ENCODE measurements at places on chromosomes 16 and 17. TPM values are rescaled to one million over a fixed set of nuclear protein-coding genes. Genes with fewer than 3 reads are reported as not detected.

- H3K4me3 ChIP-seq = no peak overlapping the region
- H3K4me1 ChIP-seq = peaks cover 93% of the 10 kb centered on the region
Observed at GRCh38 chr17:57892820-57893595, 43.2 kb upstream of the MRPS23 start.

GRCh38 chr16:81520560-81521135, 76.0 kb downstream of the CMIP start:
- H3K4me1 ChIP-seq = peaks cover 11% of the 10 kb centered on the region
- H3K4me3 ChIP-seq = no peak overlapping the region
- no peaks in the 10 kb centered on the region for H3K36me3 ChIP-seq

DNA sequence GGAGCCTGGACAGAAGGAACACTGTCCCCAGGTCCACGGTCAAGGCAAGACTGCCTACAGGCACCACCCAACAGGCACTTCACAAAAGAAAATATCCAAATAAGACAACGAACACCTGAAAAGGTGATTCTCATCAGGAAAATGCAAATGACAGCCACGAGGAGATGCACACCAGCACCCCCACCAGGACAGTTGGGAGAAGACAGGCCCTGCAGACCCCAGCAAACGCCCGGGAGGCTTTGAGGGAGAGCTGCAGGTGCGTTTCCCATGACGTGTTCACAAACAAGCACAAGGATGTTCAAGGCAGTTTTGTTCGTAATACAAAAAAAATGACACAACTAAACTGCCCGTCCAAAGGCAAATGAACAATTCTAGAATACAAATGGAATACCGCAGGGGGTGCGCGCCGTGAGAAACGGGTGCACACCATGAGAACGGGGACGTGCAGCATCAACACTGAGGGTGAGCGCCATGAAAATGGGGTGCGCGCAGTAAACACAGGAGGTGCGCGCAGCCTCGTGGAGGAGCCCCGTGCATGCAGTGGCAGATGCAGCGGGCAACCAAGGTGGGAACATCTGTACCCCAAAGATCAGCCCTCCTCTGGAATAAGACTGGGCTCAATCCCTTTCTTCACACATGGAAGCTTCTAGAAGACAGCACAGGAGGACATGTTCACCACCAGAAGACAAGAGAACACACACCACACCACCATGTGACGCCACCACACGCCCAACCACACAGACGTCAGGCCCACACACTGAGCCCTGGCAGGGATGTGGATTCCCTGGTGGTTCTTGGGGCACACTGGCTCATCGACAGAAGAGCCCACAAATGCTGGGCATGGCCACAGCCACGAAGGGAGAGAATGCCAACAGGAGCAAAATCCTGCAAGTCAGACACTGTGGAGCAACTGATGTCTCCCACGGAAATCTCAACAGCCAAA, 91.2 kb downstream of the ZNF778 start:
- H3K4me3 ChIP-seq = no peak overlapping the region
- peaks cover 17% of the 10 kb centered on the region for H3K4me1 ChIP-seq
- H3K36me3 ChIP-seq = peaks cover 55% of the 10 kb centered on the region
- no peak overlapping the region for H3K27ac ChIP-seq
- no peak for DNase-seq

GRCh38 chr16:21704733-21705132, 41.0 kb downstream of the OTOA start:
- H3K4me1 ChIP-seq = no peaks in the 10 kb centered on the region
- DNase-seq = no peak
- H3K4me3 ChIP-seq = no peak overlapping the region
- no peaks in the 10 kb centered on the region for H3K36me3 ChIP-seq

DNA sequence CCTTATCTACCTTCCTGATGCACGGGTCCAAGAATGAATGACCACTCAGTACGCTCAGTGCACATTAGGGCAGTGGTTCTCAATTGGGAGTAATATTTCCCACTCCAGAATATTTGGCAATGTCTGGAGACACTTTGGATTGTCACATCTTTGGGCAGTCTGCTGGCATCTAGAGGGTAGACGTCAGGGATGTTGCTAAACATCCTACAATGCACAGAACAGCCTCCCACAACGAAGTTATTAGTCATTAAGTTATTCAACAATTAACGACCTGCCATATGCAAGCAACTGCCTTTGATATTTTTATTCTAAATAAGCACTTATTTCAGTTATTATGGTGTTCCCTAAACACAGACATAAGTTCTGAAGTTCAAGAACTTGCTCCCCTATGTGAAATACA, 669.3 kb downstream of the TOX3 start:
- peak overlapping the region; percentile 54 for H3K27ac ChIP-seq
- no peaks in the 10 kb centered on the region for H3K27me3 ChIP-seq
- no peaks in the 10 kb centered on the region for H3K4me1 ChIP-seq
- H3K4me3 ChIP-seq = no peak overlapping the region

- peaks cover 14% of the 10 kb centered on the region for H3K4me1 ChIP-seq
- H3K4me3 ChIP-seq = no peak overlapping the region
- DNase-seq = peak; percentile 94
- H3K27ac ChIP-seq = peak overlapping the region; percentile 64
- no peaks in the 10 kb centered on the region for H3K27me3 ChIP-seq
- peaks cover 24% of the 10 kb centered on the region for H3K36me3 ChIP-seq
Observed at GRCh38 chr17:34997355-34997862, 17.1 kb downstream of the LIG3 start.

DNA sequence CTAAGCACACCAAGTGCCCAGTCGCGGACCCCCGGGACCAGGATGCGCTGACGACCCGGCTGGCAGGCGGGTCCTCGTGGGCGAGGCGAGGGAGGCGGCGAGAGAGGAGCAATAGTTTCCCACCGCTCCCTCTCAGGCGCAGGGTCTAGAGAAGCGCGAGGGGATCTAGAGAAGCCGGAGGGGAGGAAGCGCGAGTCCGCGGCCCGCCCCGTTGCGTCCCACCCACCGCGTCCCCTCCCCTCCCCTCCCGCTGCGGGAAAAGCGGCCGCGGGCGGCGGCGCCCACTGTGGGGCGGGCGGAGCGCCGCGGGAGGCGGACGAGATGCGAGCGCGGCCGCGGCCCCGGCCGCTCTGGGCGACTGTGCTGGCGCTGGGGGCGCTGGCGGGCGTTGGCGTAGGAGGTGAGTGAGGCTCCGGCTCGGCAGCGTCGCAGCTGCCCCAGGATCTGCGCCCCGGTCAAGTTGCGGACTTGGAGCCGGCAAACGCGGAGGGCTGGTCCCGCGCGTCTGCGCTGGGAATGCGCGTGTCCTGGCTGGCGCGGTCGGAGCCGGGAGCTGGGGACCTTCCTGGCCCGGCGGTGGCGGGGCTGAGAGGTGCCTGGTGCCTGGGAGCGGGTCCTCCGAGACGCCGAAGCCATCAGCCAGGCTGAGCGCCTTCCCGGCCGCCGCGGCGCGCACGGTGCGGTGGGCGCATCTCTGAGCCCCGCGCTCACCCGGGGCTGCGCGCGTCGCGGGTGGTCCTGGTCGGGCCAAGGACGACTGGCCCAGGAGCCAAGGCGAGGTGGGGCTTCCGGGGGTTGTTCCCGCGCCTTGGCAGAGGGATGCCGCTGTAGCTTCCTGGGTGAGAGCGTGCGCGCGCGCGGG, at the start of gene ITGB3:
ITGB3 (plus strand) TSS at position 287 of the 862 bp plus-strand sequence; CDS start at position 322, 35 bp downstream.
- H3K27ac ChIP-seq = peak within 1 kb of the TSS; percentile 85
- peak within 1 kb of the TSS; percentile 81 for H3K4me3 ChIP-seq
- H3K36me3 ChIP-seq = no peaks in the 10 kb centered on the region
- peaks cover 19% of the 10 kb centered on the region for H3K4me1 ChIP-seq
- H3K27me3 ChIP-seq = peaks cover 14% of the 10 kb centered on the region

- H3K4me3 ChIP-seq = no peak overlapping the region
- H3K4me1 ChIP-seq = no peaks in the 10 kb centered on the region
- no peaks in the 10 kb centered on the region for H3K36me3 ChIP-seq
Observed at GRCh38 chr16:54270711-54271110, 15.9 kb downstream of the IRX3 start.

EFNB3 gene
- 0.29 TPM for total RNA-seq

GRCh38 chr17:40542558-40543411, 22.5 kb downstream of the CCR7 start:
- no peaks in the 10 kb centered on the region for H3K36me3 ChIP-seq
- no peaks in the 10 kb centered on the region for H3K27me3 ChIP-seq
- H3K4me1 ChIP-seq = peaks cover 49% of the 10 kb centered on the region
- H3K27ac ChIP-seq = peak overlapping the region; percentile 89
- peak; percentile 49 for DNase-seq

- no peaks in the 10 kb centered on the region for H3K36me3 ChIP-seq
- peaks cover 5% of the 10 kb centered on the region for H3K27me3 ChIP-seq
- H3K27ac ChIP-seq = peak overlapping the region; percentile 78
- peak; percentile 56 for DNase-seq
- peaks cover 55% of the 10 kb centered on the region for H3K4me1 ChIP-seq
Observed at GRCh38 chr17:48873209-48873608, 19.4 kb upstream of the ATP5MC1 start.

DNA sequence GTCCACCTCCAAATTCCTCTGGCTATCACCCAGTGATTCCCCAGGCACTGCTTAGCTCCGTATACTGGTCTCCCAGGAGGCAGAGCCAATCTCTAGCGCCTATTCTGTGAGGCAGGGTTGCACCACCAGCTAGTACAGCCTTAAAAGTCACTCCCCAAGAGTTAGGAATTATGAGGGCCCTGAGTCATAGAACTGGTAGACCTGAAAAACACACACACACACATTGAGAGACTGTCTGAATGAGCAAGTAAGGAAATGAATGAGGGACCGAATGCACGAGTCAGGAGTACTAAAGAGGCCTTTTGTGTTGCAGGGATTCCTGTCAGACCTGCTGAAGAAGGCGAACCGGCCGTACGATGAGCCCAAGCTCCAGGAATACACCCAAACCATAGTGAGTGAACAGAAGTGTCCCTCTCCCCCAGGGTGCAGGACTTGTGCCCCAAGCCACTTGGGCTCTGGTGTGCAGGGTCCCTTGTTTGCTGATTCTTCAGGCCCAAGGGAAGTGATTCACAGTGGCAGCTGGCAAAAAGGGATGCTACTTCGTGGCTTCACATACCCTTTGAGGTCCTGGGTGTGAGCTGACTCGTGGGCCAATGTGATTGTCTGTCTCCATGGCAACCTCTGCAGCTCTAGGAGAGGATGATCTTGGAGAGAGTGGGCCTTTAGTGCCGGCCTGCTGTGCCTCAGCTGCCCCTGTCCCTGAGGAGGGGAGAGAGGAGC, 24.7 kb downstream of the CALB2 start:
- H3K4me1 ChIP-seq = no peaks in the 10 kb centered on the region
- no peaks in the 10 kb centered on the region for H3K27me3 ChIP-seq
- H3K4me3 ChIP-seq = no peak overlapping the region

GRCh38 chr17:50501054-50501453, 7.2 kb upstream of the MYCBPAP start:
- DNase-seq = no peak
- H3K4me3 ChIP-seq = no peak overlapping the region
- no peaks in the 10 kb centered on the region for H3K27me3 ChIP-seq
- H3K27ac ChIP-seq = no peak overlapping the region
- no peaks in the 10 kb centered on the region for H3K4me1 ChIP-seq

DNA sequence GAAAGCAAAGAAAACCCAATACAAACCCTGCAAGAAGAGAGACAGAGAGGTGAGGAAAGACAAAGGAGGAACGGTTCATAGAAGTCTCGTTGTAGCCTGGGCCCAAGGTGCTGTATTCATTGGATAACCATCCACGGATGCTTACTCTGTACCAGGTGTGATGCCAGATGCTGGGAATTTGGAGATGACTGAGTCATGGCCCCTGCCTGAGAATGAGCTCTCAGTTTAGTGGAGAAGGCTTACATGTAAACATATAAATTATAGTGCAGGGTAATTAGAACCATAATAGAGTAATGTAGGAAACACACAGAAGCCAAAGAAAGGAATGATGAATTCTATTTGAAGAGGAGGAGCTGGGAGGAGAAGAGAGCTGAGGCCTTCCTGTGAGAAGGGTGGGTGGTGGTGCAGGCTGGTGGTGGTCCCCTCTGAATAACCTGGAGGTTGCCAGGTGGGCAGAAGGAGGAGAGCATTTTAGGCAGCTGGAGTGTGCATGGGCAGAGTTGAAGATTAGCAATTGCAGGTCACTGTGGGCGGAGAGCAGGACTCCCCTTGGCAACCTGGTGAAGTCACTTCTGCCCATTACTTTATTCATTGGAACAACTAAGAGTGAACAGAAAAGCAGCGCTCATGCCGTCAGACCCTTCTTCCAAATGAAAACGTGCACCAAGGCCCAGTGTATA, 7.7 kb upstream of the ZG16 start:
- no peak overlapping the region for H3K4me3 ChIP-seq
- H3K4me1 ChIP-seq = no peaks in the 10 kb centered on the region
- H3K27ac ChIP-seq = no peak overlapping the region
- no peak for DNase-seq

DNA sequence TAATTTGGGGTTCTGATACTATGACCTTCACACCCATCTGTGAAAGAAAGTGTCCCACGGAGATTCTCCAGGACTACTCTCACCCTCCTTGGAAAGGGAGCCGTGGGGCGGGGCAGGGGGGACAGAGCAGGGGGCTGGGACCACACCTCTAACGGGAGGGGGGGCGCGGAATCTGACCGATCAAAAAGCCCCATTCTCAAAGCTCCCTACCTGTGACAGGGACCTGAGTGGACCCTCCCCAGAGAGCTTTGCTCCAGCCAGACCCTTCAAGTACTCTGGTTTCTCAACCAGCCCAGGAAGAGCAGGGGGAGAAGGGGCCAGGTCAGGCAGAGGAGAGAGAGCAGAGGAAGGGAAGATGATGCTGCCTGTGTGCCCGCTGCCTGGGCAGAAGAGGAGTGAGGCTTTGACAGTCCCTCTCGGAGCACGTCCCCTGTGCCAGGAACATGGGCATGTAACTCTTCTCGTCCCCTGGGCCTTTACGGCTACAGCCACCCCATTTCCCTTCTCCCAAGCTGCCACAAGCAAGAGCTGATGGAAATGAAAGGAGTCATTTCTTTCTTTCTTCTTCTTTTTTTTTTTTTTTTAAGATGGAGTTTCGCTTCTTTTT, 682 bp downstream of the XAF1 start:
- H3K27me3 ChIP-seq = no peaks in the 10 kb centered on the region
- peaks cover 11% of the 10 kb centered on the region for H3K4me1 ChIP-seq
- peak overlapping the region; percentile 60 for H3K4me3 ChIP-seq
- no peak for DNase-seq

- H3K36me3 ChIP-seq = peaks cover 73% of the 10 kb centered on the region
- no peak overlapping the region for H3K4me3 ChIP-seq
- H3K27me3 ChIP-seq = no peaks in the 10 kb centered on the region
- no peak for DNase-seq
- no peak overlapping the region for H3K27ac ChIP-seq
- peaks cover 25% of the 10 kb centered on the region for H3K4me1 ChIP-seq
Observed at GRCh38 chr16:85865-86264, 7.8 kb downstream of the MPG start.

LRRC36 gene
- not detected for total RNA-seq

GRCh38 chr17:48037036-48037837, at the start of gene COPZ2:
Gene COPZ2 (minus strand): TSS chr17:48037797. CDS start chr17:48037777, 20 bp downstream.
- no peaks in the 10 kb centered on the region for H3K36me3 ChIP-seq
- peak; percentile 60 for DNase-seq
- H3K27me3 ChIP-seq = peaks cover 27% of the 10 kb centered on the region
- peak within 1 kb of the TSS; percentile 79 for H3K27ac ChIP-seq
- H3K4me1 ChIP-seq = peaks cover 10% of the 10 kb centered on the region

SHISA6 gene
- 2.9 TPM for total RNA-seq

DNA sequence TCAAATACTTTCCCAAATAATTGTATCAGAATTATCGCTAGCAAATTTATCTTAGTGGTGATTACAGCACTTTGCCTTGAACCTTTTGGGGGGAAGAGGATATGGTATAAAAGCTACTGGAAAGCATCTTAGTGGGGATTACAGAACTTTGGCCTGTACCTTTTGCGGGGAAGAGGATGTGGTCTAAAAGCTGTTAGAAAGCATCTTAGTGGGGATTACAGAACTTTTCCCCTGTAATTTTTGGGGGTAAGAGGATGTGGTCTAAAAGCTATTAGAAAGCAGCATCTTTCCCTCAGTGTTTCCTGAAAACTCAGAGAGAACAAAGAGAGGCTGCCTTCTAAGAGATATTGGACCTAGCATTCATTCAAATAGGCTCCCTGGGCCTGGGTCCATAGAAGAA, 4.1 kb downstream of the SLFN12 start:
- no peak overlapping the region for H3K4me3 ChIP-seq
- H3K4me1 ChIP-seq = peaks cover 14% of the 10 kb centered on the region
- H3K36me3 ChIP-seq = no peaks in the 10 kb centered on the region
- DNase-seq = no peak
- H3K27ac ChIP-seq = no peak overlapping the region

Data from stomach (tissue), 19 donors.